Ammon's horn (tissue), 1 donor: ENCODE measurements at places on chromosomes 3 and 15.

- no peak for DNase-seq
Observed at GRCh38 chr15:51669381-51669780, 11.9 kb upstream of the SCG3 start.

- DNase-seq = no peak
Observed at GRCh38 chr3:140443073-140443472, 234.8 kb upstream of the TRIM42 start.

GRCh38 chr15:43249699-43250203 is 17.0 kb downstream of the TGM5 start:
- no peak for DNase-seq

DNA sequence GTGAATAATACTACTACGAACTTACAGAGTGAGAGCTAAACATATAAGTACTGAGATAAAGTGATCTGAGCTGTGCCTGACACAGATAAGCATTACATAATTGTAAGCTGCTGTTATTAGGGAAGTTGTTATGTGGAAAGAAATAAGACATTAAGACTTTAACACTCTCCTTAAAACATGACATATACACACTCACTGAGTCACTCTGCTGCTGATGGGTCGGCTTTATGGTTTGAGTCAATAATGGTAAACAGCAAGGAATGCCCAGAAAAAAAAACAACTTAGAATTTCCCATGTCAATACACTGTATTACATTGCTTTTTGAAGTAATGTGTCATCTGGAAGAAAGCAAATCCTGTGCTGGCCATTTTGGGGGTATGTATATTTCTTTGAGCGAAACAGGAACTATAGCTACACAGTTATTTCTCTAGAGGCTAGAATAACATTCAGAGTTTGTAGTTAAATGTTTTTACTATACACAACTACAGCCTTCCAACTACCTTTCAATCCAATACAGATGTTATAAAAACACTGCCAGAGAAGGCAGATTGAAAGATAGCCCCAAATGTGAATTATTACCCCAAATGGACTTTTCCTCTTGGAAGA is 22.8 kb upstream of the SPRED1 start:
- no peak for DNase-seq

- no peak for DNase-seq
Observed at GRCh38 chr3:1147819-1148218, 55.0 kb downstream of the CNTN6 start.

DNA sequence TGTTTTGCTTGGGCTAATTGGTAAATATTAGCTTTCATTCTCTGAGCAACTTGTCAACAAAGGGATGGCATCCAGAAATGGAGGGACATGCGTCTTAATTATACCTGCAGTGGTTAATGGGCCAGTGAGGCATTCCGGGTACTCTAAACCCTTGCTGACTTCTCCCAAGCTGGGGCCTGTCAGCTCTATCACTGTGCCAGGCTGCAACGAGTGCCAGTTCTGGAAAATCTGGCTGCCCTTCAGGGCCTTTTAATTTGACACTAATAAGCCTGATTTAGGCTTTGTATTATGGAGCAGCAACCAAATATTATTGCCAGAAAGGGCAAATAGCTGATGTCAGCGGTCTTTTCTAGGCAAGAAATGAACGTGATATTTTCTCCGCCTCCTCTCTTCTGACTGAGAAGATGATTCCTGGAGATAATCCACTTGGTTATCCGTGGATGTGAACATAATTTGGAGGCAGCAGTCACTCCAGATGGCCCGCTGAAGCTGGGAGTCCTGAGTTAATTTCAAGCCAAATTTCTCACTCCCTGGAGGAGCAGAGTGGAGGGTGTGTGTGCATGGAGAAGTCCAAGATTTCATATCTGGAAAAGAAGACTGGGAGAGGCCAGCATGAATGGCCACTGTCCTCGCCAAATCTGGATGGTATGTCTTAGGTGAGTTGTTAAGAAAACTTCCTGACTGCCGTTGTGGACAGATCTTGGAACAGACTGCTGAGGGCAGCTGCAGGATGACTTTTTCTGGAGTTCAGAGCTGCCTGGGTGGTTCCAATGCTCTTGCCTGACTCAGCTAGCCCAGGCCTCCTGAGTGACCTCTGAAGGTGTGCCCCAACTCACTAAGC is 44.4 kb upstream of the PSMD6 start:
- peak; percentile 42 for DNase-seq

DNA sequence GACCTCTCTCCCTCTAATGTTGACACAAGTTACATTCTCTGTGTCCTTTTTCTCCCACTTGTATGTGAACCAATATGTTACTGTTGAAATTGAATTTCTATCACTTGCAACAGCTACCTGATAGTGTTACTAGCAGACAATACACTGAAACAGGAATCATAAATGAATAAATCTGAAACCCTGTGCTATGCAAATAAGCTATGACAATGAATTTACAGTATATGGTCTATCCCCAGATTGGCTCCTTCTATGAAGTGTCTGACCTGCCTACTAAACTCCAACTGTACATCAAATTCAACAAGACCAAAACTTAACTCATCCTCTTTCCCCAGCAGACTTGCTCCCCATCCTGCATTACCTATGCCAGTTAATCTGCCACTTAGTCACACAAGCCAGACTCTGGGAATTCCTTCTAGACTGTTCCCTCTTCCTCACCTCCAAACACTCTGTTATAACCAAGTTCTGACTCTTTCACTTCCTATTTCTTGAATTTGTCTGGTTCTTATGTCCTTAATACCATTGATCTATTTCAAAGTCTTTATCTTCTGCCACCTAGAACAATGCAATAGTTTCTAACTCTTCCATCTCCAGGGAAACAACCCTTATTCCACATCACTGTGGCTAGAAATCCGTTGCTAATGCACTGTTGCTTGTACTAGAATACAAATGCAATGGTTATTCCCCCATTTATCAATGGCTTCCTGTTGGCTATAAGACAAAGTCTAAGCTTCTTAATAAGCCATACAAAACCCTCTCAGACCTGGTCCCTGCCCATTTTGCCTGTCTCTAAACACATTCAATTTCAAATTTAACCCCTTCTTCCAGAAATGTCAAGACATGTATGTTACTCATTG is 13.4 kb upstream of the ZNF639 start:
- no peak for DNase-seq

- no peak for DNase-seq
Observed at GRCh38 chr15:70259640-70260508, 162.2 kb upstream of the TLE3 start.

DNA sequence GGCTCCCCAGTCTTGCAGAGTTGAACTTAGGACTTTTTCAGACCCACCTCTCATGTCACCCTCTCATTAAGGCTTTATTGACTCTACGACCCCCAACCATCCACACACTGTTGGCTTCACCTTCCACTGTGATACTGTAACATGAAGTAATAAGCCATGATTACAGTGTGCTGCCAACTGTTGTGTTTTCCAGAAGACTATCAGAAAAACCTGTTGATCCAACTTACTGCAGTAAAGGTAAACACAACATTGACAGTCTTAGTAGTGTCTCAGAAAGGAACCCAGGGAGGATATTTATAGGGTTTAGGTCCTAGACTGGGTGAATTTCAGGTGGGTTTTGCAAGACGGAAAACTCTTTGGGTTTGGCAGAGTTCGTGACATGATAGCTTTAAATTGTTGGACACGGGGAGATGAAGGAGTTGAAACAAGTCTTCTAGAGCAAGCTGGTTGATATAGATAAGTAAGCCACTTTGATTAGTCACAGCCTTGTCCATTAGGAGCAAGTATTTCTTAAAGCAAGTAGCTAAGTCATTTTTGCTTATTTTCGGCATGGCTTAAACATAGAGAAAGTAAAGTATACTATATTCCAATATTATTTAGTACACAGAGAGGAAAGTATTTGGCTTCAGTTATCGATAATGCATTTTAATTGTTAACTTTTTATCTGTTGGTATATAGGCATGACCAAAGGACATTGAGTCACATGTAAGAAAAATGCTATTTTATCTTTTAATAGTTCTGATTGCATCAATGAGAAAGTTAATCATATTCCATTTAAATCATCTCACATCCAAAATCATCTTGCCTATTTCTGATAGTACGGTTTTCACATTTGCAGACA is 2.4 kb upstream of the COL6A5 start:
- DNase-seq = no peak

DNA sequence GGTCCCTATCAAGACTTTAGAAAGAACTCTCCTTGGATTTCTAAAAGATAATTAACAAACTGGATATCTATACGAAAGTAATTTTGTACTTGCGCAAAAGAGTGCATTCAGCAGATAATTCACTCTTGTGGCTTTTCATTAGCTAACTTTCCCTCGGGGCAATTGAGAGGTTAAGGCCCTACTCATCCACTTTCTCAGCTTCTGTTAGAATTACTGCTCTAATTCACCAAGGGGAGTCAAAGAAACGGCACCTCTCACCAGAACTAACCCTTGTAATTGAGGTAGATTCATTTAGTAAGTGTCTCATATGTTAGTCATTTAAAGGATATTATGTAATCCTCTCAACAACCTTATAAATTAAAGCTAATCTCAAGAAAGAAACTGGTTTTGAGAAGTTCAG is 22.5 kb upstream of the MB21D2 start:
- DNase-seq = no peak

DNA sequence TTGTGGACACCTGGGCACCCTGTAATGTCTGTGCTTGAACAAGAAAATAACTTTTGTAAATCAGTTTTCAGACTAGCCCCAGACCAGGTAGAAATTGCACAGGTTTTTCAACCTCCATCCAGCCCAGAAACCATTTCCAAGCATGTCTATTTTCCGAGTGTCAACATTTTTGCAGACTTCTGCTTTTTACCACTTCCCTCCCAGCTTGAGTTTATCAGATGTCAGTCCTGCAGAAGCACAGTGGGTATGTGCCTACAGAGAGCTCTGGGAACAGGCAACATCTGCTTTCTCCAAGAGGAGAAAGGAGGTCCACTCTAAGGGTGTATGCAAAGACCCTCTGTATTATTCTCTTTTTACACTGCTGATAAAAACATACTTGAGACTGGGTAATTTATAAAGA is 83.9 kb downstream of the LRRK1 start:
- DNase-seq = no peak

DNA sequence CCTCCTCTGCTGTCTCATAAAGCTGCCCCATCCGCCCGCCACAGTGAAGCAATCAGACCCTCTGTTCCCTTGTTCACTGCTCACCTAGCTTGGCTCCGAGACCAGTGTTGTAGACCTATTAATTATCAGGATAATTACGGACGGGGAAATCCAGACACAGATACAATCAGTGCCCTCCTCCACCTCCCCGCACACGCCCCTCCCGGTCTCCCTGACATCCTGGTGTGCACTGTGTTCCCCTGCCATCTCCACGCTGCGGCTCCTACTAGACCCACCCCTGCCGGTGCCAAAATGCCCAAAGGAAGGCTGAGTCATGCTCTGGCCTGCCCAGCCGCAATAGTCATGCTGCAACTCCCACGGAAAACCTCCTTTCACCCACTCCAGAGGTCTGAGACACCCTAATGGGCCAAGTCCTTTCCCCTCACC is 277.3 kb upstream of the TLE3 start:
- no peak for DNase-seq
